Non-pigmented ciliary epithelial cell (primary cell): ENCODE measurements at places on chromosomes 3 and 15.

GRCh38 chr15:37764733-37765191 is 169.7 kb upstream of the TMCO5A start:
- DNase-seq = no peak

DNA sequence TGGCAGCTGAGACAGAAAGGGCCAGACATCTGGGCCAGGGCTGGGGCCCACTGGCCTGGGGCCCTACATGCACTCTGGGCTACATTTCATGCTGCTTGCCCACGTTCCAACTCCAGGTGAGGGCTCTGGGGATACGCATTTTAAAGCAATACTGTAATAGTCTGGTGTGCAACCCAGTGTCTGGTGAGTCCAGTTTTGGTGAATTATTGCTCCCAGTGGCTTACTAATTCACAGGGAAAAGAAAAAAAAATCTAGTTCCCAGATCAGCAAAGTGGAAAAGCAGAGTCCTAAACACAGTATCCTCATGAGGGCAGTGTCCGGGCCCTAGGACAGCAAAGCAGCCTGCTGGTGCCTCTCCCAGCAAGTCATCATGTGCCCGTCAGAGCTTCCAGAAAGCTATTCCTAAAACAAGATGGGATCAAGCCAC is 82.4 kb downstream of the CCNL1 start:
- no peak for DNase-seq

- DNase-seq = no peak
Measured at GRCh38 chr15:65612616-65612946, 1.6 kb upstream of the INTS14 start.

DNA sequence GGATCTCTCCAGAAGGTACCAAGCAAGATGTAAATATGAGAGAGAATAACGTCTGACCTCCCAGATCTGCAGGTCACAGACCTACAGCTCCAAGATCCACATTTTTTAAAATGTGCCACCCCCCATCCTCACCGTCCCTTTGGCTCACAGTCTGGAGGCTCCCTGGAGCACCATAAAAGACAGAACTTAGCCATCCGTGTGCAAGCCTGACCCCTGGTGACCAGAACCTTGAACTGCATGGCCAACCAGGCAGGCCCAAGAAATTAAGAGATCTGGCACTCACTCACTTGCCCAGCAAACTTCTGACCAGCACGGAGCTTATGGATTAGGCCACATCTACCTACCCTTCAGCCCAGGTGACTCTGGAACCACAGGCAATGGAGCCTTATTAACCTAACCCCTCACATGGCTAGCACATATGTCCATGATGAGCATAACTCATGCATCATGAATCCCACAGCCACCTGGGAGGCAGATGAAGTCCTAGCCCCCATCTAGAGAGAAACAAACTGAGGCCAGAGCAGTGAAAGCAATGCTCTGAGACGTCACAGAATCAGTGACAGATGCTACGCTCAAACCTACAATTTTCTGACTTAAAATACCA is 275.3 kb downstream of the UACA start:
- DNase-seq = no peak

GRCh38 chr3:135081856-135082434 is 286.9 kb downstream of the EPHB1 start:
- DNase-seq = no peak

DNA sequence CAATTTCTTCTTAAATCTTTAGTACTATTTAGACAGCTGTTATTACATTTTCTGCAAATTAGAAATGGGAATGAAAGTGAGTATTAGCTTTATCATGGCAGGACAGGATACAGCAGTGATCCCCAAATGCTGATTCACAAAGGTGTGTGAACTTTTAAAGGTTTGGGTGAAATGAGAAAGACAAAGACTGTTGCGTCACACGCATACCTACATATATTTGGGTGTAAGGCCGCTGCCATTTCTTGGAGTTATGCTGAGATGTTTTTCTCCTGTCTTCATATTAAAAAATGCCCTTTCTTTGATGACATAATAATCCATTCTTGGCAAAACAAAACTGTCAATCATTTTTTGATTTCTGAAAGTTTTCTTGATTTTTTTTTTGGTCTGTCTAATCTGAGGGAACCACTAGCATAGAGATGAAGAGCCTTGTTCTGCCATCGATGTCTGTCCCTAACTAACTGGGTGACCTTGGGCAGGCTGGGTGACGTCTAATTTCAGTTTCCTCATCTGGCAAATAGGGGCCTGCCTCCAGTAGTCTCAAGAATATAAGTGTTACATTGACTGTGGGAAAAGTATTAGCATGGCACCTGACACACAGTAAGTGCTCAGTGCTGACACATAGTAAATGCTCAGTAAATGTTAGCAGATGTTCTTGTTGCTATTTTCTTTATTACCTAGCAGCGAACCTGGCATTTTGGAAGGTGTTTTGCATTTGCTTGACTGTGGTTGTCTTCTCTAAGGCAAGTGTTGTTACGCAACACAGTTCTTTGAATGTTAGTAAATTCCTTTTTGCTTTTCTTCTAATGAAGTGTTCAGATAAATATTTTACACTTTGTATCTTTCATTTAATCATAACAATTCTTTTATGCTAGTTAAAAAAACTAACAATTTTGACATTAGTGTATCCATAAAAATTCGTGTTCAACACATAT is 5.0 kb downstream of the MITF start:
- DNase-seq = no peak
